Activated T-helper 17 cell treated with anti-CD3 and anti-CD28 coated beads, Interleukin-2, amount 50 U/mL, for 72 hours (primary cell): ENCODE measurements at places on chromosomes 11 and 22. TPM values are rescaled to one million over a fixed set of nuclear protein-coding genes. Genes with fewer than 3 reads are reported as not detected.

Gene PKNOX2
- not detected for total RNA-seq

Gene KDM4D
- total RNA-seq = 0.91 TPM

Gene SMC1B
- total RNA-seq = 0.43 TPM

Gene POU2AF2
- total RNA-seq = not detected

Gene MIOX
- total RNA-seq = 0.53 TPM

Gene FOLR1
- not detected for total RNA-seq
